ENCODE measurements at places on chromosomes 7 and 10.

GRCh38 chr10:51867956-51868355, 168.6 kb upstream of the CSTF2T start:
- DNase-seq: no peak

DNA sequence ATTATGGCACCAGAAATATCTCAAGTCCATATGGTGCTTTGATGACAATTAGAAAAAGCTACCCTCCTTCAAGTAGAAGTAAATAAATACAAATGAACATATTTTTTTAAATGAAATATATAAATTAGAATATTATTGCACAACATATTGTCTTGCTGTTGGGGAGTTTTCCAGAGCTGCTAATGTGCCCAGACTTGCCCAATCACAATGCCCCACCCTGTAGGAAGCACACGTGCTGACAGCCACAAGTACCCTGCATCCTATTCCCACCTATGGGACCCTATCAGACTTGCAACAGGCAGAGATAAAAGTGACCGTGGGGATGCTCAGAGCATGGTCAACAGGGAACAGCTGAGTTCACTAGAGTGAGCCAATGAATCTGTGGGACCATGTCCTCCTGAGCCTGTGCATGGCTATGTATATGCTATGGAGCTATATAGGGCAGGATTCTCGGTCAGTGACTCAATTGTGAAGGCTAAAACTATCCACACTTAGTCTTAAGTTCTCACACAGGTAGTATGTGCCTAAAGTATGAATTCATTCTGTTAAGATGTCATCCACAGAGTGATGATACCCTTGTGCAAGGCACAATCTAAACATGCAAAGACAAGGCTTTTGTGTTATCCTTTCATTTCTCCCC, 336.0 kb downstream of the HGF start:
- no peak for DNase-seq

DNA sequence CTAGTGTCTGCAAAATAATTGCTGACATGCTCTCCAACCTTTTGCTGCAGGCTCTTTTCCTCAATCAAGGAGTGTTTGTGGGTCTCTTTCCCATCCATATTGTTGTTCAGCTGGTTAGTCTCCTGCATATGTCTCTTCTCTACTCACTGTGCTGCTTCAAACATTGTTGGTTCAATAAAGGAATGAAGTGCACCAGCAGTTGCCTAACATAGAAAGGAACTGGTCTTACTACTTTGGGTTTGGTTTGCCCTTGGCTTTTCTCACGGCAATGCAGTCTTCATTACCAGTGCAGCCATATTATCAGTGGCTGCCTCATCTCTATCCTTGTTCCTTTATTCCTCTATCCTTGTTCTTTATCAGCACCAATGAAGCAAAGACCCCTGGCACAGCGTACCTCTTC, 169.7 kb upstream of the TPK1 start:
- no peak for DNase-seq

DNA sequence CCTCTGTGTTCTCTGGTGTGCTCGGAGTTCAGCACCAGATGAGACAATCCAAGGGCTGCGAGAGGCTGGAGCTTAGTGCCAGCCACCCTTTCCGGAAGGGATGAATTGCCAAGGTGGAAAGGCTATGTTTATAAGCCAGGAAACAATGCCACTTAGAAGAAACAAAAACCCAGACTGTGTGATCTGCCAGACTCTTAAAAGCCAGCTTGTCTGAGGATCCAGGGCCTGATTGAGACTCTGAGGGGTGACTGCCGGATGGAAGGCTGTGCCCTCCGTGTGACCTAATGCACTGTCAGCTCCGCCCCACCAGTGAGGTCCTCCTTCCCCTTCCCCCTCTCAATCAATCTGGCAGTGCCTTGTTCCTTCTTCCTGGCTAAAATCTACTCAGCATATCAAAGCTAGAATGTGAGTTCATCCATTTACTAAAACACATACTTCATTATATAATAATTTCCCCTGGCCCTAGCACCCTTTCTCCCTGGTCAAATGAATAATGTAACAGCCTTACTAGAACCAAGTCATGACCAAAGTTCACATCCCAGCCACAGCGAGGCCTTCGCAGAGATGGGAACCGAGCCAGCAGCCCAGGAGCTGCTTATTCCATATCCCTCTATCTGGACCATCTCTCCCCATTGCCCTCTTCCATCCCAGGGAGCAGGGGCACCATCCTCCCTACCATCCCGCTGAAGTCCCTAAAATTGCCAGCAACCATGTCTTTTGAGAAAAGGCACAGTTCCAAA, 25.5 kb downstream of the FAM107B start:
- DNase-seq: no peak

- DNase-seq: no peak
Observed at GRCh38 chr10:2469802-2470201, 597.5 kb upstream of the PFKP start.

DNA sequence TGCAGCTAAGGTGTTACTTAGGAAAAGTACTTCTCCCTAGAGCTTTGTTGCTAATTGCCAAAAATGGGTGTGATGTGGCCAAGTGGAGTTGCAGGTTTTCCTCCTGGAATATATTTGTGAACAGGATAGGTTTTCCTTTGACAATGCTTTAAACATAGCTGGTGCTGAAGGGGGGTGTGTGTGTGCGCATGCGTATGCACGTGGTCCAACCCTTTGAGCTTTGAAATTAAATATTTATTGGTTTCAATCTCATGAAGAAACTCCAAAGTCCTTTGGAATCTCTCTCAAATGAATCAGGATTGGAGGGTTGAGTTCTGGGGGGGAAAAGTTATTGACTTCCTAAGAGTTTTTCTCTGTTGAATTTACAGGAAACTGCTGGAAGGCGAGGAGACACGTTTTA, 11.1 kb downstream of the INA start:
- no peak for DNase-seq

DNA sequence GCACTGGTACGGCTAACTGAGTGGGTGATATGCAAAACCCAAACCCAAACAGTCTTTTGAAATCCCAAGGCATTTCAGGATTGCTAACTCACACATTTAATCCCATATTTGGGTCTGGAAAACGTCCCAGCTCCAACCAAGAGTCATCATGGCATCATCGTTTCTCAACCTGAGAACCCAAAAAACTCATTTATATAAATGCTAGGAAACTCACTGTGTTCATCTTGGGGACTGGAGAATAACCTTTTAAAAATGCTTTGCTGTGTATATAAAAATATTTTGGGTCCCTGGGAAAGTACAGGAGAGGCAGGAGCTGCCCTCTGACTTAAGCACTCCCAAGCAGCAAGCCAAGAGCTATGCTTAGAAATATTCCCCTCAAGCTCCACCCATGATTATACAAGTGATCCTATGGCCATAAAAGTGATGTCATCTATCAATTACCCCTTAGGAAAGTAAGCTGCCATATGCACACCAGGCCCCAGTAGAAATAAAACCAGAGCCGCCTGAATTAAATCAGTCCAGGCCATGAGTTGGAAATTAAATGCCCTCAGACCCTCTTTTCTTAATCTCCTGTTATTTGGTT, 352.1 kb downstream of the FRMD4A start:
- DNase-seq: no peak

DNA sequence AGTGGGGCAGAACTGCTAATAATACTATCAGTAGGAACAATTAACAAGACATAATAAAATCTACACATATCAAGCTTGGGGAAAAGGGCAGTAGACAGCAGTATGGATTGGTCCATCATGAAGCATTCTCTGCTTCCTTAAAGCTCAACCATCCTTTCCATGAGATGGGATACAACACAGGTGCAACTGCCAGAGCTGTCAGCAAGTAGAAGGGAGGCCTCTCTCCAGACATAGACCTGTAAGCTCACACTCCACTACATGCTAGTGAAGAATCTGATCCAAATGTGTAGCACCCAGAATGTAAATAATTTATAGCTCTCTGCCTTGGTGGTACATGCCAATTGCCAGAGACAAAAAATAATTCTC, 41.5 kb upstream of the ANAPC16 start:
- no peak for DNase-seq

DNA sequence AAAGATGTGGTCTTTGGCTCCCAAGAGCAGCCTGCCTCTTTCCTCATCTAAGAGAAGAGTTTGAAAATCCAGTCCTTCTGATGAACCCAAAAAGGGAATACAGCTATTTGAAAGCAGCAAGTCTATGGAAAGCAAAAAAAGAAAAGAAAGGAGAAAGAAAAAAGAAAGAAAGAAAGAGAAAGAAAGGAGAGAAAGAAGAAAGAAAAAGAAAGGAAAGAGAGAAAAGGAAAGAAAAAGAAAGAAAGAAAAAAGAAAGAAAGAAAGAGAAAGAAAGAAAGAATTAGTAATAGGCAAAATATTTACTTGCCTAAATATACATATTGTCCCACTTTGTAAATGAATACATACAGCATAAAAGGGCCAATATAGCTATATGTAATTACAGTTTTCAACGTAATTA, 89.0 kb downstream of the SEMA3D start:
- no peak for DNase-seq

GRCh38 chr10:8577686-8578085, 523.2 kb downstream of the GATA3 start:
- no peak for DNase-seq

- no peak for DNase-seq
Observed at GRCh38 chr10:123563994-123564393, 102.2 kb upstream of the GPR26 start.

DNA sequence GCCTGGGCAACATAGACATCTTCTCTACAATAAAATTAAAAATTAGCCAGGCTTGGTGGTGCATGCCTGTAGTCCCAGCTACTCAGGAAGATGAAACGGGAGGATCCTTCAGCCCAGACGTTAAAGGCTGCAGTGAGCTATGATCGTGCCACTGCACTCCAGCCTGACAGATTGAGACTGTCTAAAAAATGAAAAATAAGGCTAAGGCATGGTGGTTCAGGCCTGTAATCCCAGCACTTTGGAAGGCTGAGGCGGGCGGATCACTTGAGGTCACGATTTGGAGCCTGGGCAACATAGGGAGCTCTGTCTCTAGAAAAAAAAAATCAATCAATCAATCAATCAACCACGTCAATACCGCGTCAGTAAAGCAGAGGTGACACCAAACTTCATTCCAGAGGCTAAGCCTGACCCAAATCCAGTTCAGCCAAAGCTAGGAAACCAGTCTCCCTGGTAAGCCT, 31.1 kb downstream of the MRPS24 start:
- no peak for DNase-seq

GRCh38 chr7:41917-42565, 150.3 kb upstream of the FAM20C start:
- no peak for DNase-seq

DNA sequence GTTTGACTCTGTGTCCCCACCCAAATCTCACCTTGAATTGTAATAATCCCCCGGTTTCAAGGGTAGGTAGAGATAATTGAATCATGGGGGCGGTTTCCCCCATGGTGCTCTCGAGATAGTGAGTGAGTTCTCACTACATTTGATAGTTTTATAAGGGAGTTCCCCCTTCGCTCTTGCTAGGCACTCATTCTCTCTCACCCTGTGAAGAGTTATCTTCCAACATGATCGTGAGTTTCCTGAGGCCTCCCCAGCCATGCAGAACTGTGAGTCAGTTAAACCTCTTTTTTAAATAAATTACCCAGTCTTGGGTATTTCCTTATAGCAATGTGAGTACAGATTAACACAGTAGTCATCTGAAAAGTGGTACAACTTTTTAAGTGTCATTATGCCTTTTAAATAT, 913.5 kb upstream of the LRRN3 start:
- DNase-seq: no peak

DNA sequence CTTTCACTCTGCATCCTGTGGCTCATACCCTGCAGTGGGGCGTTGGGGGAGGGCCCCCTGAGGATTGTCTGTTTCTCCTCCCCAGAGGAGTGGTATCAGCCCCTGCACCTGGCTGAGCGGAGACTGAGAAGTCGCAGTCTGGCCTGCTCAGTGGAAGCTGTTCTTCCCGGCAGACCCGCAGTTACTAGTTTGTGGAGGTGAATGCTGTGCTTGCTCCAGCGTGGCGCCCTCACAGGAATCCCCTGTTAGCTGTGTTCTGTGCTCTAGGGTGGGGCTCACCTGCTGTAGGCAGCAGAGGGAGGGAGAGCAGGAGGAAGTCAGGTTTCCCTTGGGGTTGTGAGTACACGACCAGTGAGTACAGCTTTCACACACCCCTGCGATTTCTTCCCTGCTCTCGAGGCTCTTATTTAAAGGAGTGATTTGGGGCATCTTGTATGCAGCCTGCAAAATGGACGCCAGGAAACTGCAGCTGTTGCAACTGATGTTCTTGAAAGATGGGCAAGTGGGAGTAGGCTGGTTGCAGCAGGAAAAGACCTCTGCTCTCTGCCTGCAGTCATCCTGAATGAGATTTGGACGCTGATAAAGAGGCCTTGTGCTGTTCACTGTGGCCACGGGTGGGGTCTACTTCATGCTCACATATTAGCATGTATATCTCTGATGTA, 66.4 kb downstream of the HK1 start:
- DNase-seq: no peak

DNA sequence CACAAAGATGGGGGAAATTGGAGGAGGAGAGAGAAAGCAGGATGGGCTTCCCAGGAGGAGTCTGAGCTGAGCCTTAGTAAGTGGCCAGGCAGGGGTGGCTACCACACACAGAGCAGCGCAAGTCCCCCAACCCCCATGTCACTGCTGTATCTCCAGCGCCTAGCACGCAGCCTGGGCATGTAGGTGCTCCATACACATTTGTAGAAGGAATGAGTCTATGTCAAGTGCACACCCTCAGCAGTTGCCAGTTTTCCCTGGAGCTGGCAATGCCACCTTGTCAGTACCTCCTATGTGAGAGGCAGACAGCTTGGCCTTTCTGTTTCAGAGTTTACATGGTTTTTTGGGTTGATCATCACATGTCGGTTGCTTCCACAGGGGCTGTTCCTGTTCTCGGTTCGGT, 116.1 kb downstream of the CLEC2L start:
- DNase-seq: no peak

DNA sequence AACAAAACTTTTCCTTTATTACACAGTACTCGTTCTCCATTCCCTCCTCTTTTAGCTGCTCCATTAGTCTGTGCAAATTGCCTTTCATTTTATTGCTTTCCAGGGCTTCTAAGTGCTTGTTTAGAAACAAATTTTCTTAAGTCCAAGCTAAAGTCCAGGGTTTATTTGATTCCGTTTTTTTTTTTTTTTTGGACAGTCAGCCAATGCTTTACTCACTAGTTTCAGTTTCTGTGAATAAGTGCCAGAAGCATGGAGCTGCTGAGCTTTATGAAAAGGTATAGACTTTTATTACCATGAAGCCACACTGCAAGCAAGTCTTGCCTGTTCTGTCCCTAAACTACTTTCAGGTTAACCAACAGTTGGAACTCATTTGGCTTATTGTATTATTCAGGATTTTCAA, 455.0 kb downstream of the GFRA1 start:
- no peak for DNase-seq

DNA sequence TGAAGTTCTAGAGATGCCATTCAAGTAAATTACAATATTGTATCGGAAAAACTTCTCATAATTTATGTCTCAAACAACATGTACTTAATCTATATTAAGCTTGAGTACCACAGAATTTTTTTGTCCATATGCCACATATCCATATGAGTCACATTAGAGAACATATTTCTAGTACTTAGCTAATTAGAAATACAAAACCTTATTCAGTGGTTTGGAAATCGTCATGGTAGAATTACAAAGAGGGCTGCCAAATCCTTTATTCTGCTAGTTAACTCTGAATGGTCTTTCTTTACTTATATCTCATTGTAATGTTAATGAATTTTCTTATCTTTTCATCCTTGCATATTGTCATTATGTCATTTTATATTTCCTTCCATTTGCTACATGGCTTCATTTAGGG, 9.0 kb upstream of the VIM start:
- no peak for DNase-seq

- DNase-seq: no peak
Observed at GRCh38 chr7:108684629-108685028, 115.0 kb downstream of the DNAJB9 start.
